NCI-H2081 (cell line): ENCODE measurements at places on chromosomes 12 and 14.
A peak's percentile ranks its signal among the peaks of the same experiment; 100 is the strongest.

DNA sequence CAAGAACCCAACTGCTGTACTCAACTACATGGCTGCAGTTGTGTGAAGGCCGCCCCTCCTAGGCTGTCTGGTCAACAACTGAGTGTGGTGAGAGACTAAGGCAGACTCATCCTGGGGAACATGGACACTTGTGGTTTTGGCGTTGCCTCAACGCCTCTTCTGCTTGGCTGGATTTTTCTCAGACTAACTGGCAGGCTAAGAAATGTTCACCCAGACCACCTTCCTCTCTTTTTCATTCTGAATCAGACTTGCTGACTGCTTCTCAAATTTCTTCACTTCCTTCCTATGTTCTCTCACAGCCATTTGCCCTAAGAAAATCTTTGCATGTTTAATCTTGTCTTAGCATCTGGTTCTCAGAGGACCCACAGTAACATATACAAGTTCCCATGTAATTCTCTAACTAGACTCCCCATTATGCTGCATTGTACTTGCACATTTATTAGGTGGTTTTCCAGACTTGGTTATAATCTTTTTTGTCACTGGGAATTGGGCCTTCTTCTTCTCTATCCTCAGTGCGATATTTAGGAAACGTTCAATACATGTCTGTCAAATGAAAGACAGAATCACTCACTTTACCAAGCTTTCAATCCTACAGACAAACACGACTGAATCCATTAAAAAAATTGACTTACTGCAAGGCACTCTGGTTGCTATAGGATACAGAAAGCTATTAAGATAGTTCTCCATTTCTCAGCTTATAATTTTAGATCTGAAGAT is 327.6 kb downstream of the CCER1 start:
- DNase-seq, result no peak

GRCh38 chr14:54920052-54920451 is 17.4 kb upstream of the GCH1 start:
- peak; percentile 76 for DNase-seq

DNA sequence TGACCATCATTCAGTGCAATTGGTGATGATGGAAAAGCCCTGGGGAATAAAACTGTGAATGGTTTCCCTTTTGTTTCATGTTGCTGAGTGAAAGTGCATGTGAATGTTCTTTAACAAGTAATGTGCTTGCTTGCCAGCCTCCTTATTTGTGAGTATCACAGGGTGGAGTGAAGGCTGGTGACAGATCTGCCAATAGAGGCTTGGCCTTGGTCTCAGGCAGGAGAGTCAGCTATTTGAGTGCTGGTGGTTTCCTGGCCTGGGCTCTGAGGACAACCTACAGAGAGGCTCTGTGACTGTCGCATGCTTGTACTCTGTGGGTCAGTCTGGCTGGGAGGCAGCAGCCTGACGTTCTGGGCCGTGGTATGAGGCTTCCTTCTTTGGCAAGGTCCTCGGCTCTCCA is 20.7 kb downstream of the KRT85 start:
- DNase-seq, result no peak

DNA sequence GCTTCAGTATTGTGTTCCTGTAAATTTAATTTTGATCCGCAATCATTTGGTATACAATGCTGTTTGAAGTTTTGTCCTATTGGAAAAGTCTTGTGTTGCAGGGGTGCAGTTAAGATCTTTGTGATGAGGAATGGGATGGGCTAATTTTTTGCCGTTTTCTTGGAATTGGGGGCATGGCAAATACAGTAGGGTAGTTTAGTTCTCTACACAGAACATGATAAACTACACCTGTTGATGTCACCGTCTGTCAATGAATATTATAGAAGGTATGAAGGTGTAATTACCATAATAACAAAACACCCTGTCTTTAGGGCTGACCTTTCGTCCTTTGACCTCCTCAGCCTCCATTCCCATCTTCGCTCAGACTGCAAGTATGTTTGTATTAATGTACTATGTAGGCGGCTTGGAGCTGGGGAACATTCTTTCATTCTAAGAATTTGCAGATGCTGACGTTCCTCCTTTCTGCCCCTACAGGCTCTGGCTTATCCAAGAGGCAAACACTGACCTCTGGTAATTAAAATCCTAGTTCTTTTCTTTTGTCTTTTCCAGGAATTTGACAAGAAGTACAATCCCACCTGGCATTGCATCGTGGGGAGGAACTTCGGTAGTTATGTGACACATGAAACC is 1.7 kb downstream of the DYNLL1 start:
- no peak for DNase-seq

- DNase-seq, result no peak
Observed at GRCh38 chr12:120540445-120540844, 6.3 kb downstream of the RNF10 start.

DNA sequence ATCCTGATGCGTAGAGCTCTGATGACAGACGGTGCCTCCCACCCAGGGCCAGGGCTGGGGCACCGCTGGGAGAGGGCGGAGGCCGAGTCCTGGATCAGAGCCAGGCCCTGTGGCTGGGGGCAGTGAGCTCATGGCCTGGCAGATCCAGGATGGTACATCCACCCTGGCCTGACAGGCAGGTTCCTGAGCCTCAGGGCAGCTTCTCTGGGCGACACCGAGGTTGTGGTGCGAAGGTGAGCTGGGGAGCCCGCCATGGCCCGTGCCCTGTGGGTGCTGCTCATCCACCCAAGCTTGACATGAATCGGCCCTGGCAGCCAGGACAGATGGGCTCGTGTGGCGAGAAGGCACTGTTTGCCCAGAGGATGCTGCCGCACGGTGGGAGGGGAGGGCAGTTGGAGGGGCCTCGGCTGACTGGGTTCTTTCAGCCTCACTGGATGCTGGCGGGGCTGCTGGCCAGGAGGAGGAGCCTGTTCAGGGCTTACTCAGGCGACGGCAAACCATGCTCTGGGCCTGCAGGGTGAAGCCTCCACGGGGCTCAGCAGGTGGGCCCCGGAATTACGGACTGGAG is 16.6 kb downstream of the LRTM2 start:
- no peak for DNase-seq

GRCh38 chr12:29883525-29883924 is 99.8 kb upstream of the TMTC1 start:
- no peak for DNase-seq

GRCh38 chr14:91018481-91018880 is 42.0 kb downstream of the RPS6KA5 start:
- no peak for DNase-seq

GRCh38 chr12:17949558-17950141 is 140.3 kb downstream of the RERGL start:
- no peak for DNase-seq

DNA sequence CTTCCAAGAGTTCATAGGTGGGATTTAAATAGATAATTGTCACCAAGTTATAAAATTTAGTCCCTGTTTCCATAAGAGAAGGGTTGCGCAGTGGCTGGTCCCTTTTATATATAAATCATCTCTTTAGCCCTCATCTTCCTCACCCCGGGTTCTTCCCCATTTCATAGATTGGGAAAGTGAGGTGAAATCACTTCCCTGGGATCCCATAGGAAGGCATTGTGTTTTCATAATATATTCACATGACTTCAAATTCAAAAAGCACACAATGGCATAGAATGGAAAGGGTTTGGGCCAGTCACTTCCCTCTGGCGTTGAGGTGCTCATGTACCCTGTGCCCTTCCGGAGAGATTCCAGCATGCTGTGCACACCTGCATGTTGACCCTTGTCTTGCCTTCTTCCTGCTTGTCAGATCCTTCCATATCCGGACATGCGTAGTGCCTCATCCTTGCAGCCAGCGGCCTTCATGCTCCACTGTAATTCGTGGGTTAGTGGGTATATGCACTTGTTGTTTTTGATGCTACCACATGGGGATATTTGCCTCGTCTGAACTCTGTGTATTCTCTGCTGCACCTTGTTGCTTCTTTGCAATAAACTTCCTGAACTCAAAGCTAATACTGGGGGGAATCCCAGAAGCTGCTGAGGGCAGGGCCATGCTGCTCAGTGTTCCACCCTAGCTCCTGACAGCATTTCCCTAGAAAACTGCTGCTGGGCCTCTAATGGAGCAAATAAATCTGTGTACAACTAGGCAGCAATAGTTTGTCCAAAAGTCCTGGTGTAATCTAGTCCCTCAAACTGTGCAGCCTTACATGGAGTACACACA is 59.6 kb downstream of the ANAPC7 start:
- no peak for DNase-seq

GRCh38 chr14:99004112-99004511 is 267.9 kb downstream of the BCL11B start:
- no peak for DNase-seq

DNA sequence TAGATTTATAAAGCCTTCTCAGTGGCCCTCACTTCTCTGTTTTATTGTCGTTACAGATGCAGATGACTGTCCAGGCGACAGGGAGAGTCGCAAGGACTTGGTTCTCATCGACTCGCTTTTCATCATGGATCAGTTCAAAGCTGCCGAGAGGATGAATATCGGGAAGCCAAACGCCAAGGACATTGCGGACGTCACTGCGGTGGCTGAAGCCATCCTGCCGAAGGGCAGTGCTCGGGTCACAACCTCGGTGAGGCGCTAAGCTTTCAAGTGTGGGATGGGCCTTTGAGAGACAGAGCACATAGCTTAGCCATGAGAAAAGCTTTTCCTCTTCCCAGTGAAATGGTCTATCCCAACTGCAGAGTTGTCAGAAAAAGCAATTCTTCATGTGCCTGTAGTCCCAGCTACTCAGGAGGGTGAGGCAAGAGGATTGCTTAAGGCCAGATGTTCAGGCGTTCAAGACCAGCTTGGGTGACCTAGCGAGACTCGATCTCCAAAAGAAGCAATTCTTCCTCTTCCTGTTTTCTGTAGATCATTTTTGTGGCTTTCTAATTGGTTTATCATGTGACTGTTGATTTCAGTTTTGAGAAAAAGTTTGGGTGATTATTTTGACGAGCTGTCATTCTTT is 56.4 kb downstream of the EP400 start:
- no peak for DNase-seq

DNA sequence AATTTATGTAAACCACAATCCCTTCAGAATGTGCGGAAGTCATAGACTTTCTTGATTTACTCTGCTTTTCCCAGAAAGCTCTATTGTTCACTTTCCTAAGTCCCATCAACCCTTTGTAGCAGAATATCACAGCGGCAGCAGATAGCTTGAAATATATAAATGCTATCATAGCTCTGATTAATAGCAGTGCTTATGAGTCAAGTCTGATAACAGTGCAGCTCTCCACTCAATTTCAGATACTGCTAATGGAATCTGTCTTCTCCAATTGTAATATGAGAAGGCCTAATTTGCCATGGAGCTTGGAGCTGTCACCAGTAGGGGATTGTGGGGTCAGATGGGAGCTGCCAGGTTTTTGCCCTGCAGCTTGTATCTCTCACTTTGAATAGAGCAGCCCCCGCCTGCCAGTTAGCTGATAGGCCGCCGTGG is 10.9 kb downstream of the TMEM260 start:
- peak; percentile 30 for DNase-seq

DNA sequence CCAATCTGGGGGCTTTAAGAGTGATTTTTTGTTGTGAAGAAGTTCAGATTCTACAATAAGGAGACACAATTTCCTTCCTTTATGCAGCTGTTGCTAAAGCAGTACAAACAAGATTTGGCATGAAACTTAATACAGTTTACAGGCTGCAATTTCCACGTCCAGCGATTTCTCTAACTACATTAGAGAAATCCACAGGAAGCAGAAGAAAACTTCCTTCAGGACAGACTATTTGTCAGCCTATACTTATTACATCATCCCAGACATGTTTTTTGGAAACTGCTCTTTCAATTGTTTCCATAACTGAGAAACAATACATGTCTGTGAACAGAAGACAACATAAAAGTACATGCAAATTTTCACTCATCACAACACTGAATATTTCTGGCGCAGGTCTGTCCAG is 204.3 kb downstream of the TTC7B start:
- DNase-seq, result no peak

DNA sequence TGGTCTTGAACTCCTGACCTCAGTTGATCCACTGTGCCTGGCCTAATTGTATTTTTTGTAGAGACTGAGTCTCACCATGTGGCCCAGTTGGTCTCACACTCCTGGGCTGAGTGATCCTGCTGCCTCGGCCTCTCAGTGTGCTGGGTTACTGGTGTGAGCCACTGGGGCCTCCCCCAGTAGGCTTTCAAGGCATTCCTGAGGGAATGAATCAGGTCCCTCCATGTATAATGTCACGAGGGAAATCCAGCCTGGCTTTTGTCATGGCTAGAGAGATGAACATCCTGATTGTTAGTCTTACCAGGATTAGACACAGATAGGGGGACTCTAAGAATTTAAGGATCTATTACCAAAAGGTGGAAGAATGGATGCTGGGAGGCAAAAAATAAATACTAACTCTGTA is 51.9 kb downstream of the CPSF2 start:
- DNase-seq, result no peak

DNA sequence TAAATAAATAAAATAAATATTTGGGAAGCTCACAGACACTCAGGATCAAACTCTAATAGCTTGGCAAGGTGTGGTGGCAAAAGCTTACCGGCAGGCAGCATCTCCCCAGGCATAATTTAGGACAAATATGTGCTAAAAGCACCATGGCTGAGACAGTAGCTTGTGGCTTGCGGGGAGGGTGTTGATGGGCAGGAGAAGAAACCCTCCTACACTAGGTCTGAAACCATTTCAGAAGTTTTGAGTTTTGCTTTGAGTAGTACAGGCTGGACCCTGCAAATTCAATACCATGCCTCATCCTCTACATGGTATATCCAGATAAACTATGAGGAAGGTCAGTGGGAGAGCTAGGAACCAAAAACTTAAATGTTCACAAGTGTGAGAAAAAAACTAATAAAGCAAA is 33.1 kb downstream of the MAP3K9 start:
- DNase-seq, result no peak

DNA sequence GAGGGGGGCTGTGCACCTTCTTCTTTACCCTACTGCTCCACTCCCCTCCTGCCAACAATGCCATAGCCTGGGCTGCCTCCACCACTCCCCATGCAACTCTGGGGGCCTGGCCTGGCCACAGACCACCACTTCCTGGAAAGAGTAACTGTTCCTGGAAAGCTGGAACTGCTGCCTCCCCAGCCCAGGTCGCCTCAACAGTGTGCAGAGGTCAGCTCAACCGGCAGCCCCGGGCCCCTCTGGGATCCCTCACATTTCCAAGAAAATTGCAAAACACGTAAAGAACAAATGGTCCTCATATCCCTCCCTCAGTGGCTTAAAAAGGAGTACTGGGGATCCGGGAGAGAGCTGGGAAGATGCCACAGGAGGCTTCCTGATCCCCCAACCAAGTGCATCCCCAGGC is 22.4 kb upstream of the DIO3 start:
- no peak for DNase-seq

DNA sequence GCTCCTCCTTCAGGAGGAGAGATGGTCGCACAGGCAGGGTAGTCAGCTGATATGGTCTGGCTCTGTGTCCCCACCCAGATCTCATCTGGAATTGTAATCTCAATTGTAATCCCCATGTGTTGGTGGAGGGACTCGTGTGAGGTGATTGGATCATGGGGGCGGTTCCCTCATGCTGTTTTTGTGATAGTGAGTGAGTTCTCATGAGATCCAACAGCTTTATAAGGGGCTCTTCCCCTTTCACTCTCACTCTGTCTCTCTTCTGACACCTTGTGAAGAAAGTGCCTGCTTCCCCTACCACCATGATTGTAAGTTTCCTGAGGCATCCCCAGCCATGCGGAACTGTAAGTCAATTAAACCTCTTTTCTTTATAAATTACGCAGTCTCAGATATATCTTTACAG is 218.9 kb upstream of the TMTC1 start:
- no peak for DNase-seq

- DNase-seq, result no peak
Observed at GRCh38 chr14:60353420-60353819, 104.4 kb downstream of the PPM1A start.
